NCI-H2081 (cell line): ENCODE measurements at places on chromosomes 6 and 20.

DNA sequence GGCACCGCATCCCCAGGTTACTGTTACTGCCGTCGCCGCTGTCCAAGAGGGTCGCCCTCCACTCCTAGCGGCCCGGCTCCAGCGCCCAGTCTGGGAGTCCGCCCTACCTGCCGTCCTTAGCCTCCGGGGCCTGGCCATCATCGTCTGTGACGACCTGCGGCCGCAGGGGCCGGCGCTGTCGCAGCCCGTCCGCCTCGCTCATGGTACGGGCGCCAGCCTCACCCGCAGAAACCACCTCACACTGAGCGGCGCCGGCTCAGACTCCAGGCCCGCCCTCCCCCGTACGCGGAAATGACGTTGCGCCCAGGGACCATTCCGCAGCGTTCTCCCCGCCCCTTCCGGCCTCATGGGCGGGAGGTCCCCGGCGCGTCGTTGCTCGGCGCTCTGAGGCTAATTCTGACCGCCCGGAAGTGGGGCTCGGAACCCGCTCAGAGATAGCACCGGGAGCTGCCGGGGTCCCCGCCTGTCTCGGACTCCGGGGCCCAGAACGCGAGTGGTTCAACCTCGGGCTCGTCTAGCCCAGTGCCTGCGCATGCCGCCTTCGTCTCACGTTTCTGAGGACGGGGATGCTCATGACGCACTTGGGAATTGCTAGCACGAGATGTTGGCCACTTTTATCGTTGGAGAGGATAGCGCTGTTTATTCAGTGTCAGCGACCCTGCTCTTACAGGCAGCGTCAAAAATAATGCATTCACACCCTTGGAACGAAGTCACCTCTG lies at the start of gene APMAP:
TSS of gene APMAP (minus strand) at position 265 of the 719 bp plus-strand sequence. CDS start at position 202, 63 bp downstream.
- DNase-seq = peak; percentile 94

DNA sequence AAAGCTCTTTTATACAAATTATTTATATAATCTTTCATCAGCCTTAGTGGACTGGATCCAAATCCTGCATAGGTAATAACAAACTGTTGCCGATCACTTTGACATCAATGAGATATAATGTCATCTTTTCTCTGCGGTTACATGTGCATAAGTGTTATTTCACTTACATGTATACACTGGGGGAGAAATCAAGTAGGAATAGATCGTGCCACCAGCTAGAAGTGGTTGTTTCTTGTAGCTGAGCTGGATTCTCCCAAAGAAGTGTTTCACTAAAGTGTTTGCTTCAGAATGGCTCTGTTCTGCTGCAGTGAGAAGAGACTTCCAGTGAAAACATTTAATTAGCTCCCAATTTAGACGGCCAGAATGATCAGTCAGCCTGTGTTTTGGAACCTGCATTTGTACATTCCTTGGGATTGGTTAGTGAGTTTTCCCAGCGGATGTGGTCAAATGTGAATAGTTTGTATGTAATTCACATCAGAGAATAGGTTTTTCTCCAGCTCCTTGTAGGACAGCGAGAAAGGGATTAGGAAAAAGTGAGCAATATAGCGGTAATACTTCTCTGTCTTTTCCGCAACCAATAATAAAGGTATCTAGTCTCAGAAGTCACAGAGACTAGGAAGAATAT lies 163.1 kb upstream of the CCN2 start:
- no peak for DNase-seq

GRCh38 chr6:22015216-22015615 lies 281.6 kb downstream of the PRL start:
- no peak for DNase-seq

DNA sequence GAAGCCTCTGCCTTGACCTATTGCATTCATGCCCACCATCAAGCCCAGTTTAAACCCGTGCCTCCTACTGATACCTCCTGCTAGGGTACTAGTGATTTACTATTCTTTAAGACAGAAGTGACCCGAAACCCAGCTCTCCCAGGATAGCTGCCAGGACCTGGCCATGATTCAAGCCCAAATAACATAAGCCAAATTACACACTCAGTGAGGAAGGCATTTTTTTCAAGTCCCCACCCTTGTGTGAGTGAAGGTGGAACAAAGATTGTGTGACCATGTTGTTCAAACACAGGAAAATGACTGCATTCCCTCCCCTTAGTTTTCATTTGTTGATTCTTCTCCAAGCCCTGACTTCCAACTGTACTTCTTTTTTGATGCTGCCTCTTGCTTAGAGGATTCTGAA lies 3.7 kb upstream of the KAT14 start:
- DNase-seq = peak; percentile 27

DNA sequence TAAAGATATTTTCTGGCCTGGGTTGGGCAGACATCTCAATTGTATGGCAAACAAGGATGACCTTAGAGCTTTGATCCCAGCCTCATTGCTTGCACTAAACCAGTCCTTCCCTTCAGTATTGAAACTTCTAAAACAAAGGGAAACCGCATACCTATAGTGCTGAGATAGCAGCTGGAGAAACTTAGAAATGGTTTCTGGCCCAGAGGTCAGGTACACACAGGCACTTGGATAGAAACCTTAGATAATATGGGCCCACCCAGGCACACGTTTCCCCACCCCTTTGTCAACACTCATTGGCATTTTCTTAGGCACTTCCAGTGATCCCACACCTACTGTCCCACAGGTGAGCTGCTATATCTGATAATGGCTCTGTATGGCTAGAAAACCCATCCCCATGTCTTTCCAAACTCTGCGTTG lies 22.1 kb downstream of the NRSN1 start:
- DNase-seq = no peak

DNA sequence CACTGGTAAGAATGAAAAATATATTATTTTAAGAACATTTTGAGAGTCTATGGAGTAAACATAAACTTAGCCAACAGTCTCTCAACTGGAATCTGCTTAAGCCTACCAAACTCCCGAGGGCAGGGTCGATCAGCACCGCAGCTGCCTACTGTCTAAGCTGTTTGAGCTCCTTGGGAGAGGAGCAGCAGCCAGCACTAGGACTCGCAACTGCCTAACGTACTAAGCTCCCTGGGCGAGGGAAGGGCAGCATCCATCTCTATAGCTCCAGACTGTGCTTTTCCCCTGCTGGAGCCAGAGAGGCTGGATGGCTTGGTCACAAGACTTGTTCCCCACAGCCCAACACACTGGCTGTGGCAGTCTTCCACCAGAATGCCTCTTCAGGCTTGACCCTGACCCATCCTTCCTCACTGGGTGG lies 96.4 kb downstream of the MOXD1 start:
- DNase-seq = no peak

DNA sequence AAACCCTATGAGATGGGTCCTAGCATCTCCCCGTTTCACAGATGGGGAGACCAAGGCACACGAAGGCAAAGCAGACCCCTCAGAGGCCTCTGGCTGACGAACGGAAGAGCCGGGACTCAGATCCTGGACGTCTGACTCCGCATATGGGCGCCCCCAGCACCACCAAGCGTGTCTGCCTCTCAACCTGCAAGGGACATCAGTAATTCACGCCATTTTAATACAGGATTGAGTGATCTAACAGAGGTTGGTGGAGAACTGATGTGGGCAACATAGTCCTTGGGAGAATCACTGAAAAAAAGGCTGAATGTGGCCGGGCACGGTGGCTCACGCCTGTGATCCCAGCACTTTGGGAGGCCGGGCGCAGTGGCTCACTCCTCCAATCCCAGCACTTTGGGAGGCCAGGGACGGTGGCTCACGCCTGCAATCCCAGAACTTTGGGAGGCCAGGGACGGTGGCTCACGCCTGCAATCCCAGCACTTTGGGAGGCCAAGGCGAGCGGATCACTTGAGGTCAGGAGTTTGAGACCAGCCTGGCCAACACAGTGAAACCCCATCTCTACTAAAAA lies 206.6 kb downstream of the DLL1 start:
- DNase-seq = no peak

GRCh38 chr20:47464380-47465101 lies 37.1 kb upstream of the NCOA3 start:
- DNase-seq = no peak

DNA sequence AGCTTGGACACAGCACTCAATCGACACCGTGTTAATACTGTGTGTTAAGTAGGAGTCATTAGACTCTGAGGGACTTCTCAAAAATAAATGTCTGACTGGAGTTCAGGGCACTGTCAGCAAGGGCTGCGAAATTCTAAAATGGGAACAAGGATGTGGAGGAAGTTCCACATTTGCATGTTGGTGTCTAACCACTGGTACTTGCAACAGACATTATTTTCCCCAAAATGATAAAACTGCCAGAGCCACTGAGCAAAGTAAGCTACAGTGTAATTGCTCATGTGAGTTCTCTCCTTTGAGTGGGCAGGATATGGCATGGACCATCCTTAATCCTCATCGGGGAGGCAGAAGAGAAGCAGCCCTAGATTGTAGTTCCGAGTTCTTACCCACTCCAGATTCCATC lies 215.9 kb downstream of the SLC24A3 start:
- no peak for DNase-seq

- DNase-seq = no peak
These were observed 428.7 kb upstream of the SOX4 start for GRCh38 chr6:21164768-21165326.

- no peak for DNase-seq
These were observed 114.8 kb downstream of the MOXD1 start for GRCh38 chr6:132286298-132287019.
